ENCODE measurements at places on chromosomes 3 and 15.

GRCh38 chr15:42863572-42864239 is 56.9 kb downstream of the TTBK2 start:
- DNase-seq: no peak

DNA sequence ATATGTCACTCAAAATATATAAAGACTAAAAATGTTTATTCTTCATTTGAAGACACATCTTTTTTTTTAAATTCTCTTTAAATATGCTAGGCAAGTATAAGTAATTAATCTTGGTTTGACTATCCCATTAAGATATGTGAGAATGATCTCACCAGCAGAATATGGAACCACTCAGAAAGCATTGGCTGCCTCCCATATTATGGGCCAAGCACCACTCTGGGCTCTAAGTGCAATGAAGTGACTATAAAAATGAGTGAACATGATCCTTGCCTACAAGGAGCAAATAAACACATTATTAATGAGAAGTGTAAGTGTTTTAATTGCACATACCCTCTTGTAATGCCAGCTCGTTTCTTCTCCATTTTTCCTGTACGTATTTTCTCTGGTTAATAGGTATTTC is 328.5 kb downstream of the NAALADL2 start:
- no peak for DNase-seq

GRCh38 chr3:187628169-187628568 is 42.0 kb downstream of the SST start:
- no peak for DNase-seq

DNA sequence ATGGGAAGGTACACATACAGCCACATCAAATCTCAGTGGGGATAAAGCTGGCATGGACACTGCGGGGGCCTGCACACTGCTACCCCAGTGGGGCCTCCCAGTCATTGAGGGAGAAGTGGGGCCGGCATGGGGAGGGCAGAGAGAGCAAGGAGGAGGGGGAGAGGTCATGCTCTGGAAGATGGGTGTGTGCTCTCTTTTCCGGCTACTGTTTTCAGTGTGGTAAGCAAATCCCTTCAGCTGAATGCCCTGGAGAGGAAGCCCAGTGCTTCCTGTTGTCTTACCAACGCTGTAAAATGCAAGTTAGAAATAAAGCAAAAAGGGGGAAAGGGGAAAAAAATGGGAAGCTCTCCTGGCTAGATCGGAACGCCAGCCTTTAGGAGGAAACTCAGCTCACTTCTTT is 30.8 kb downstream of the NRROS start:
- DNase-seq: no peak

DNA sequence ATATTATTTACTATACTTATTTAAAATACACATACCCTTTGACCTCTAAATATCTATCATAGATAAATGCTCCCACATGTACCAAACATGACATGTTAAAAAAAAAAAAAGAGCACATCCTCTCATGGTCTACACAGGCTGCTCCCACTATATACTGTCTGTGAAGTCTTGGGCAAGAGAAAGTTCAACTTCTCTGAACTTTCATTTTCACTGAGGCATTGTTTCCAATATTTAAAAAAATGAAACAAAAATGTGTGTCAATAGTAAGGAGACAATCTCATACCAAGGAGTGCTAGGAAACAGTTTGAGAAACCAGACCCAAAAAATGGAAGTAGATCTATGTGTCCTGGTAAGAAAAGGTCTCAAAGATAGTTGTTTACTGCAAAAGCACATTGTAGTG is 29.3 kb downstream of the SLC4A7 start:
- DNase-seq: no peak

DNA sequence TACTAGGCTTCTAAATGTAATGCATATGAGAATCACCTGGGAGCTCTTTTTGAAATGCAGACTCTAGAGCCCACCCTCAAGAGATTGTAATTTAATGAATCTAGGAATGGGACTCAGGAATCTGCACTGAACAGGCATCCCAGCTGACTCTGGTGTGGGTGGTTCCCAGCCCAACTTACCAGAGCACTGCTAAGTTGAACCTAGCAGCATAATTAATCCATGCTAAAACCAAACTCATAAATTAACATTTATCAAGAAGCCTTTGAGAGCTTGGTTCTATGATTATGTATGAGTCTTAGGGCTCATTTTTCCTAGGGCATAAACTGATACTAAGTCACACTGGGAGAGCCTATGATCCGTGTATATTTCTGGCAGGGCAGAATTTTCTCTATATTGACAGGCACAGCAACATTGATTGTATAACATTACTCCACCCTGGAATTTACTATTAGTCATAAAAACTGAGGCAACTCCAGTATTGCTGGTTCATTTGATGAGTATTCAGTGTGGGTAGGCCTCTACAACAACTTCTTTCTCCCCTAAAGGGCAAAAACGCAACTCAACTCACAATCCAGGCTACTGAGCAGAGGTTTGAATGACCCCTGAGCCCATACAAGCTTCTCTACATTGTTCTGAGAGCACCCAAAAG is 10.7 kb upstream of the CSTA start:
- DNase-seq: no peak

DNA sequence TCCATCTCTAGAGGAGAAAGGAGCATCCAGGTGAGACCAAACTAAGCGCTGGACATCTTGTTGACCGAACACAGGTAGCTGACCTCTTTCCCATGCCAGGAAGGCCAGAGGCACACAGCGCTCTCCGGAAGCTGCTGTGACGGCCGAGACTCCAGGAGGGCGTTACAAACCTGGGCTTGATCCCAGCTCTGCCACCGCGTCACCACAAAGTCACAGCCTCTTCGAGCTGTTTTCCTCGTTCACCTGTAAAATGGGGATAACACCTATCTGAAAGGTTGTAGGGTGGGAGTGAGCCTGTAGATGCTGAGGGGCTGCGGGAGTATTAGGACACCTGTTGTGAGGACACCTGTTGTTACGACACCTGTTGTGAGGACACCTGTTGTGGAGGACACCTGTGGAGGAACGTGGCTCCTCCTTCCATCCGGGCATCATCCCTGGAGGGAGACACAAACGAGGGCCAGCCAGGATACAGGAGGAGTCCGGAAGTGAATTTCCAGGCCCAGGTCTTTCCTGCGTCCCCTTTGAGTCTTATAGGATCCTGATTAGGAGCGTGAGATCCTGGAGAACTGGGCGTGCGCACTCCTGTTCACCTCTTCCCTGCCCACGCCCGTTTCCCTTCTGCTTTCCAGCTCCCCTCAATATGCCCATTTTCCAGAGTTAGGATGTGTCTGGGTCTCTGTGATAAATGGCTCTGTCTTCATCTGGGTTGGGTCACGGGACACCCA is 2.3 kb upstream of the MUC4 start:
- no peak for DNase-seq

- no peak for DNase-seq
Measured at GRCh38 chr15:72006382-72006781, 111.6 kb downstream of the MYO9A start.

- DNase-seq: no peak
Measured at GRCh38 chr3:8768364-8769087, 887 bp downstream of the OXTR start.

GRCh38 chr3:55246033-55246432 is 241.1 kb downstream of the WNT5A start:
- no peak for DNase-seq

- DNase-seq: no peak
Measured at GRCh38 chr3:126293370-126294082, 63.7 kb downstream of the KLF15 start.

GRCh38 chr3:58613236-58614132 is 36.3 kb upstream of the FAM107A start:
- DNase-seq: no peak

DNA sequence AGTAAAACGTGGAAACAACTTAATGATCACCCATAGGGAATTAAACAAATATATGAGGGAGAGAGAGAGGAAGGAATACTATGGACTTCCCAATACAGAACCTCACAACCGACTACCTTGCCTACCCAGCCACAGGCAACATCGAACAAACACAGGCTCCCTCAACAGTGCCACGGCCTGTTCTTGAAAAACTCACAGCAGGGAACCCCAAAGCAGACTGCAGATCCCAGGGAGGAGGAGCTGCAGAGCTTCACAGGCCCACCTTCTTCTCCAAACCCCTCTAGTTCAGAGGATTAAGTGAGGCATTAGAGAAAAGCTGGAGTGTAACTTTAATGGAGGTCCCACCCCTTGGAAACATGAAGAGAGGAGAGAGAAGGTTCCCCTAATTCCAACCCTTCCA is 110.2 kb downstream of the ST8SIA2 start:
- no peak for DNase-seq

DNA sequence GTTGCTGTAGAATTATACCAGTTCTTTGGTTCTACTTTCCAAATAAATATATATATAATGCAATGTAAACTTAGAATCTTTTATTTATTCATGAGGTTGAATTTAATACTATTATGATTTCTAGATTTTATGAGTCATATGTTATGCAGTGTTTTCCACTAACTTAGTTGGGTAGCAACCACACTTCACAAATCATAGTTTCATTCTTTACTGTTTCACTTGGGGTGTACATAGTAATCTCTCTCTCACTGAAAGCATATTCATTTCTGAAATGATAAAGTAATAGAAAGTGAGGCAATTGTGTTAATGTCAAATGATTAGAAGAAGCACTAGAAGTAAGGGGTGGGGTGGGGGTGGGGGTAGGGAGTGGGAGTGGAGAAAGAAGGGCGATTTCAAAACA is 52.6 kb downstream of the IQCH start:
- no peak for DNase-seq

GRCh38 chr15:77617476-77618230 is 15.1 kb downstream of the LINGO1 start:
- no peak for DNase-seq

DNA sequence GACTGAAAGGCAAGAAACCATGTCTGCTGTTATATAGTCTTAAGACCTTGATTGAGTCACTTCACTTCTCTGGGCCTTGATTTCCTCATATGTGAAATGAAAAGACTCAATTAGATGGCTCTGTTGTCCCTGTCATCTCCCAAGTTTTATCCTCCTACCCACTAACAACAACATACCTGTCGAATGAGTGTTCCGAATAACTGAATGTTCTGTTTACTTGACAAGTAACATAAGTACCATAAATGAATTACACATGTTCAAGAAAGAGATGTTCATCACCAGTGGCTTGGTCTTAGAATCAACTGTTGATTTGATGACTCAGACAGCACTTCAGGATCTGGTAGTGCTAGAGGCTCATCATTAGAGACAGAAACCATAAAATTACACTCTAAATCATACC is 311.7 kb downstream of the VPS13C start:
- DNase-seq: no peak

GRCh38 chr15:65048241-65048640 is 3.1 kb downstream of the SLC51B start:
- DNase-seq: no peak

DNA sequence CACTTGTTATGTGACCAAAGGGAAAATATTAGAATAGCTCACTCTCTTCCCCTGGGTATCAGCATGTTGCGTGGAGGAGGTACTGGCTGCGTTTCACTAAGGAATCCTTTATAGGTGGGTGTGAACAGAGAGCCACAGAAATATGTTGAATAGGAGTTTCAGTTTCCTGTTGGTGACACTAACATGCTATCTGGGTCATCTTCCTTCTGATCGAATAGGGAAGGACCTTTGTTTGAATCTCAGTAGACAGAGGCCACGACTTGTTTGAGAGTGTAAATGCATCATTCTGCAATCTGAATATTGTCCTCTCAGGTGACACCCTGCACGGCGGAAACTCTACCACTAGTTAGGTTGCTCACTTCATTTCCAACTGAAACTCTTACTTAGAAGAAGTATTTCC is 157.9 kb upstream of the SLC2A2 start:
- DNase-seq: no peak

DNA sequence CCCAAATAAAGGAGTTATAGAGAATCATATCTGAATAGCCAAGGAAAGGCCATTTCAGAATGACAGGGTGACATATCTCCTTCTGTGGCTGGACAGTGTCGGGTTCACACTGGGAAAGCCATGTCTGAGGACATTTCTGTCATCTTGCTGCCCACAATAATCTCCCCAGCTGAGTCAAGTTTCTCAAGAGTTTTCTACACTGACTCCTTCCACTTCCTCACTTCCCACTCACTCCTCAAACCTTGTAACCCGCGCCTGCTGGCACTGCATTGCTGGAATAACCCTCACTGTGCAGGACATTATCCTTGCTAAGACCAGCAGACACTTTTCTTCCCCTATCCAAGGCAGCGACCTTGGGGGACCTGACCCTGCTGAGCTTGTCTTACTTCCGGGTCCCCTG is 5.3 kb upstream of the INSYN1 start:
- DNase-seq: no peak

GRCh38 chr15:80778964-80779657 is at the start of gene CEMIP:
Gene CEMIP, plus strand, starts transcription at chr15:80779370. Its CDS starts 94,510 bp downstream, at chr15:80873880.
- DNase-seq: peak; percentile 66

DNA sequence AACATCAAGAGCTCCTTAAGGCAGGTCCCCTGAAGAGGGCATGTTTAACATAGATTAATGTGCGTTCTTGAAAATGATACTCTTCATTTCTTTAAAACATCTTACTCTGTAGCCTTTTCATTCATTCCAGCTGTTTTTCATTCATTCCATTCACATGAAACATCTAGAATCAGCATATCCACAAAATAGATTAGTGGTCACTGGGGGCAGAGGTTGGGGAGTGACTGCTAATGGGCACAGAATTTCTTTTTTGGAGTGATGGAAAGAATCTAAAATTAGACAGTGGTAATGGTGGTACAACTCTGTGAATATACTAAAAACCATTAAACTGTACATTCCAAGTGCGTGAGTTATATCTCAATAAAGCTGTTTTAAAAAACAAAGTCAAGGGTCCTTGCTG is 15.4 kb upstream of the CXCR6 start:
- DNase-seq: no peak

GRCh38 chr15:36007699-36008098 is 461.7 kb upstream of the DPH6 start:
- DNase-seq: no peak

DNA sequence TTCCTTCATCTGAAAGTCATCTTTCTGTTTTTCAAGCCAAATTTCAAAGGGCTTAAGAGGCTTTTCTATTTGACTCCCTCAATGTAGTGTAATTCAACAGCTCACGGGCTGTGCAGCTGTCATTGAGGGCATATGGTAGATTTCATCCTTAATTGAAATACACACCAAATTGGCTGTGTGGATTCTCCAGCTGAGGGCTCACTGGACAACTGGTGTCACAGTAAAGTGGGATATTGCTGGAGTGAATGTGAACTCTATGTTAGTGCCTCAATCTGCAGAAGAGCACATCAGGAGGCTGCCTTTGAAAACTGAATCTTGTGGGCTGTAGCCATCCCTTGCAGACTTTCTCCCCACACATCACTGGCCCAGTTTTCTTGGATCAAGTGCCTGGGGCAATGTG is 120.1 kb downstream of the GALK2 start:
- DNase-seq: no peak

All from stimulated activated CD4-positive, alpha-beta T cell treated with anti-CD3 and anti-CD28 coated beads, Interleukin-15, amount 100 ng/mL, for 48 hours (primary cell).